ENCODE measurements at places on chromosomes 2 and 18.
A peak's percentile ranks its signal among the peaks of the same experiment; 100 is the strongest.

GRCh38 chr2:223062396-223062795 is 10.4 kb downstream of the KCNE4 start:
- DNase-seq: no peak

DNA sequence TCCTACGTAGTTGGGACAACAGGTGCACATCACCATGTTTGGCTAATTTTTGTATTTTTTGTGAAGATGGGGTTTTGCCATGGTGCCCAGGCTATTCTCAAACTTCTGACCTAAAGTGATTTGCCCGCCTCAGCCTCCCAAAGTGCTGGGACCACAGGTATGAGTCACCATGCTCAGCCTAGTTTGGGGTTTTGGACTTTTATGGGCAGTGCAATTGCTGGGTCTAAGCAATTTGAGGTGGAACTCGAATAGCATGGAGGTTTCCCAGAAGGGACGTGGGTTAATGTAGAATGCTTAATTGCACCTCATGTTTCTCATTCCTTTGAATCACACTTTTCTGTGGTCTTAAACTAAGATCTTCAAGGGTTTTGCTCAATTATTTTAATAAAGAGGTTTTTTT is 102.3 kb upstream of the EPHA4 start:
- no peak for DNase-seq

GRCh38 chr18:28152754-28153153 is 24.2 kb downstream of the CDH2 start:
- DNase-seq: no peak

- DNase-seq: no peak
These were observed 10.2 kb downstream of the MTCL1 start for GRCh38 chr18:8715599-8715998.

DNA sequence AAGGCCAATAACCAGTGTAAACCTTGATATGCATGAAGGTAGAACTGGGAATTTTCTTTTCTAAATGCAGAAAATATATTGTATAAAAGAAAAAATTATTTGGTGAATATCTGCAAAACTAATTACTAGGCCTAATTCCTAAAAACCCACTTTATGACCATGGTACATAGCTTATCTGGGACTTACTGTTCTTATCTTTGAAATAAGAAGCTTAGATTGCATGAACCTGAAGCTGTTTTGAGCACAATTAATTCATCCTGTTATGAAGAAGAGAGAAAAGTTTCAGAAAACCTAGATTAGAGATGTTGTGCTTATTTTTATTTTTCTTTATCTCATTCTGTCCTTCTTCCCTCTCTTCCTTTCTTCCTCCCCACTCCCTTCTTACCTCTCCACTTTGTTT is 235.0 kb downstream of the GULP1 start:
- no peak for DNase-seq

GRCh38 chr18:2697184-2697583 is 41.7 kb downstream of the SMCHD1 start:
- no peak for DNase-seq

DNA sequence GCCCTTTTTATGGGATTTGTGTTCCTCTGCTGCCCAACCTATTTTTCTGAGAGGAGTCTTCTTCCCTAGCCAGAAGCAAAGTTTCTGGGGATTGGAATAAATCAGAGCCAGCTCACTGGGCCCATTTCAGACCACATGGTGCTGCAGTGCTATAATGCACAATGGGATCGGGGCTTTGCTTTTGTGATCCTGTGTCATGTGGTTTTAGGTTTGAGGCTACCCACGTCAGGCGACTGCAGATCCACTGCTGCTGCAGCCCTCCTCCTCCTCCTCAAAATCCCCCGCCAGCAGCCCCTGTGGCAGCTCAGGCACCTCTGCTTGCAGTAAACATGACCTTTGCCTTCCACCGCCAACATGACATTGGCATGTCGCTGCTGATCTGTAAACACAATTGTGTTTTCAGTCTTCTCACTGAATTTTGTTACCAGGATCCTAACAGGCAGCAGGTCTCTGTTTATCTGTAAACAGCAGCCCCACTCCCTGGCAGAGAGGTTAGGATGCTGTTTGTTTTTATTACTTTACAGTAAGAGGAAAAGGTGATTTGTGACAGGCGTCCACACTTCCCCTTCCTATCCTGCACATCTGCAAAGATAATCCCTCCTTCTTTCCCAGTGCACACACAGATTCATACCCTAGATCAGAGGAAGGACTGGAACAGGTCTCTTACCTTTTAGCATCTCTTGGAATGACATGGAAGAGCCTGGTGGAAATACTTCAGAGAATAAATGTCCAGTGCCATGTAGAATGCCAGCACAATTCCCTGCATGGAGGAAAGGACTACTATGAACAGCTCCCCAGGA is 130.8 kb downstream of the FOXI3 start:
- no peak for DNase-seq

- DNase-seq: peak; percentile 72
These were observed 52.0 kb upstream of the FAM171B start for GRCh38 chr2:186641807-186642321.

DNA sequence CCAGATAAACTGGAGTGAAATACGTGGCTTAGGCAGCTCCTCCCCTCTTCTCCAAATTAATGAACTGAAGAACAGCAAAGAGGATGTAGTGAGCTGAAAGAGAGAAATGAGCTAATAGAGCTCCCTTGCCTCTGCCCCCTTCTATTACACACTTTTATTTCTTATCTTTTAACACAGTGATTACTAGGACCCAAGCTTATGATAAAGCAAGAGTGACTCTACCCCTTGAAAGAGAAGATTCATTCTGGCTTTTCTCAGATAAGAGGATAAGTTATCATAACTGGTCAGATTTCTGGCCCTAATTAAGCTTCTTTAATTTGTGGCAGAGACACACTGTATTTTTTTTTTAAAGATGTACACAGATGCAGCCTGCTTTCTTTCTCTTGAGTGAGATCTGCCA is 102.2 kb downstream of the MSTN start:
- DNase-seq: no peak

DNA sequence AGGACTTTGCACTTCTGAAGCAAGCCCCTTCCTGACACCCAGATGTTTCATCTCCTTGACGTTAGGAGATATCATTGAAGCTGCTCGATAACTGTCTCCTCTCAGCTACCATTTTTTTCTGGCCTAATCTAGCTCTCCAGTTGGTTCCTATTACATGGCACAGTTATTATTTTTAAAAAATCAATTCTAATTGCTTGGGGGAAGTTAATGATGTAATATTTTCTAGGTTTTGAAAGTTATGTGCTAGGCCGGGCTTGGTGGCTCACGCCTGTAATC is 22.5 kb upstream of the RAB31 start:
- no peak for DNase-seq

DNA sequence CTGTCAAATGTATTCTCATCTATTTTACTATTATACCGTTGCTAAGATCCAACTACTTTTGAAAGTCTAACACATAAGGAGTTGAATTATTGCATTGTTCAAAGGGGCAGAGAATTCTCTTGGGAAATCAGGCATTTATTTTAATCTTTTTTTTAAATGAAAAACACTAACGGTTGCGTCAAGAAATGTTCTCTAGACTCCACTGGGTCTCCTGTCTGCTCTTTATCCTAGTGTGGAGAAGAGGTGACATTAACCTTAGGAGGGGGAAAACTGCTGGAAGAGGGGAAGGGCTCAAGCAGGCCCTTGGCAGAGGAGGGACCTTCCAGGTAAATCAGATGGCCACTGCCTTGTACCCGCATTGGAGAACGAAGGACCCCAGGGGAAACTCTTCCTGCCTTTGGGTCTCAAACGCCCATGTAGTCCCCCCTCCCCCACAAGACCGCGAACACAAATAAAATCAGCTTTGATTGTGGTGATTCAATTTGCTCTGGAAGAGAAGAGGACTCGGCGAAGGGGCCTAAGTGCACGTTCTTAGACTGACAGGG is 1.1 kb upstream of the APCDD1 start:
- peak; percentile 46 for DNase-seq

DNA sequence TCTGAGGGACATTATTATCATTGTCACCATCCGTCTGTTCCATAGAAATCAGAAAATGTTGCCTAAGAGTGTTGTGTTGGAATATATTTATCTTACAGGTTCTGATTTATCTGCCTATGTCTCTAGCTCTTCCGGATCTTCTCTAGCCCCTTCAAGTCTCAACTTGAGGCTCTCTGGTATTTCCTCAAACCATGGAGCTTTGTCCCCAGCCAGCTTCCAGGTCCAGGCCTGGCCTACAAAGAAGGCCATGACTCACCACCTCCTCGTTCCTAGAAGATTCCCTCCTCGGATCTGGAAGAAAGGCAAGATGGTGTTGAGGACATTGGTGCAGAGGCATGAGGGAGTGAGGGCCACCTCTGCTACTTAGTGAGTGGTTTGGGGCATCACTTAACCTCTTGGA is 122.1 kb upstream of the TRIB2 start:
- no peak for DNase-seq

DNA sequence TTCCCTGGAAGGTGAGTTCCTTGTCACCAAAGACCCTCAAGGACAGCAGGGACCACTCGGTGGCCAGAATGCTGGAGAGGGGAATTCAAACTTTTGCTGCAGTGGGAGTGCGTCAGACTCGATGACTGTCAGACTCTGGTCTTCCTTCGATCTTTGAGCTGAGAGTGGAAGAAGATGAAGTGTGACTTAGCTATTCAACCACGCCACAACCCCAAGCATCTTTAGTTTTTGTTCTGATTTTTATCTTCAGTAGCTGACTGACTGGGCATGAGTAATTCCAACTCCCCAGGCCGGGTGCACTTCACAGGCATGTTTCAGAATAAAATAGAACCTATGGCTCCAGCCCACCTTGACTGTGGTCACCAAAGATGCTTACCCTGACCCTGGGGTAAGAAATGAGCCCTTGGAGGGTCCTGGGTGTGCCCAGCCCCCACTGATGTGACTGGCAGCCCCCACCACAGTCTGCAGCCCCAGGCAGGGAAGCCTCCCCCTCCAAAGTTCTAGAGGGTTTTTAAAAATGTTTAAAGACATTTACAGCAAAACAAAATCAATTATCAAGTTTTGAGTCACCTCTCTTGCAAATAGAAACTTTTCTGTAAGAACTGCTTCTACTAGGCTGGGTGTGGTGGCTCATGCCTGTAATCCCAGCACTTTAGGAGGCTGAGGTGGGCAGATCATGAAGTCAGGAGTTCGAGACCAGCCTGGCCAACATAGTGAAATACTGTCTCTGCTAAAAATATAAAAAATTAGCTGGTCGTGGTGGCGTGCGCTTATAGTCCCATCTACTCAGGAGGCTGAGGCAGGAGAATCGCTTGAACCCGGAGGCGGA is 24.9 kb upstream of the YWHAQ start:
- DNase-seq: no peak
